ENCODE measurements at places on chromosomes 3 and 15.

DNA sequence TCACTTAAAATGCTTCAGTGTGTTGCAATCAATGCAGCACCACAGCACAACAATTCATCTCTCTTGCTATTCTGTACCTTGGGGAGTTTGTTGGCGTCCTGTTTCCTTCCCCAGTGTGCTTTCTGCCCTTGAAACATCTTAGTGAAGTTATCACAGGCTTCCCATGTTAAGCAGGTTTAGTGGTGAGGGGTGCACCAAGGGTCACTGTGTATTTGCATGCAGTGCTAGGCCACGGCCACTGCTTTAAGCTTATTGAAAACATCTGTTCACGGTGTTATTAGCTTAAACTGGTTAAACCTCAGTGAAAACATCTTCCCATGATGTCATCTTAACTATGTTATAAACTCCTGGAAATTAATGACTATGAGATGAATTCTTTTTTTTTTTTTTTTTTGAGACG is 217.3 kb upstream of the GOLIM4 start:
- DNase-seq: no peak

- no peak for DNase-seq
These were observed 176.6 kb downstream of the KLHL25 start for GRCh38 chr15:85618228-85618505.

DNA sequence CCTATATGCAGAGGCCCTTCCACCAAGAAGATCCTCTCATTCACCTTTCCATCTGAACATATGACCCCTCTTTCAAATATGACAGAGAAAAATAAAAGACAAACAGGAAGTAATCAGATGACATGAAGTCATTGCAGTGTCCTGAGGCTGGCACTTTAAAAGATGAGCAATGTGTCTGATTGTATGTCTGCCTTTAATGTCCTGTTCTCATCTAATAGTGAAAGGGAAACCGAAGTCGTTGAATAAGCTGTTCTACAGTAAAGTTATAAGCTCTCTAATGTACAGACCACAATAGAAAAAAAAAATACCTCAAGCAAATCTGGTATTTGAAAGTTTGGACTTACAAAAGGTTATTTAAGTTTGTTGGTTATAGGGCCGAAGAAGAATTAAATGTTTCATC is 243.0 kb downstream of the CLSTN2 start:
- no peak for DNase-seq

- no peak for DNase-seq
These were observed 77.9 kb upstream of the CCNL1 start for GRCh38 chr3:157237886-157238285.

- no peak for DNase-seq
These were observed 5.0 kb upstream of the DYNLT2B start for GRCh38 chr3:196323016-196323415.

DNA sequence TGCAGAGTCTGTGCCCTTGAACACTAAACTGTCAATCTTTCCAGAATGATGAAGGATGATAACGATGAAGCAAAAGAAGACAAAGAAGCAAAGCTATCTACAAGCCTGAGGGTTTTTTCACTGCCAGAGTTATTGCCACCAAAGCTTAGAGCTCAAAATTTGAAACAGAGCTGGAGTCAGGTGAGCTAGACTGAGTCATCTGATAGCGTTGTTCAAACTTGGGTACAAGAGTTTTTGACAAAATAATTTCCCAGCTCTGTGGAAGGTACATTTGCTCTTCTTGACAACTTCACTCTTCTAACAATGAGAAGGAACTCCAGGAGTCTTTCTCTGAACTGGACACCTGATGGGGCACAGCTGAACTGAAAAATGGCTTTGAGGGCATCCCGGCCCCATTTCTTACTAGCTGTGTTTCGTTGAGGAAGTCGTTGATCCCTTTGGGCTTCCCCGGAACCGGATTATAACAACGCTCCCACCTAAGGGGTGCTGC is 715 bp downstream of the MCCC1 start:
- DNase-seq: no peak

DNA sequence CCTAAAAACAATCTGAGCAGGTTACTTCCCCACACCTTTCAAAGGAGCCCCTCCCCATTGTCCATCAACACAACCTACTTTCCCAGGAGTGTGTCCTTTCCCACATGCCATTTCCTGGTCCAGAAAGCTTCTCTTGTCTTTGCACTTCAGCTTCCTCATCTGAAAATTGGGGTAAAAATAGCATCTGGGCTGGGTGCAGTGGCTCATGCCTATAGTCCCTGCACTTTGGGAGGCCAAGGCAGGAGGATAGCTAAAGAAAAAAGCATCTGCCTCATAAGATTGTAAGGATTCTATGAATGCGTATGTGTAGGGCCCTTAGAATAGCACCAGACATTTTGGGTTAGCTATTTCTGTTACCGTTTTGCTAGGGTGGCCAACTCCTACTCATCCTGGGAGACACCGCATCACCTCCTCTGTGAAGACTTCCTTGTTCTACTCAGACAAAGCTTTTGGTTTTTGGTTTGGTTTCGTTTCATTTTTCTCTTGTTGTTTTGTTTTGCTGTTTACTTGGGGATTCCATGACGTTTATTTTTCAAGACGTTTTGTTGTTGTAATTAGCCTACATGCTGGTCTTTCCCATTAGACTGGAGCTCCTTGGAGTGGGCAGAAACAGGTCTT is 224.4 kb upstream of the TLE3 start:
- DNase-seq: no peak

GRCh38 chr3:188197388-188197847 is 43.5 kb downstream of the LPP start:
- no peak for DNase-seq

DNA sequence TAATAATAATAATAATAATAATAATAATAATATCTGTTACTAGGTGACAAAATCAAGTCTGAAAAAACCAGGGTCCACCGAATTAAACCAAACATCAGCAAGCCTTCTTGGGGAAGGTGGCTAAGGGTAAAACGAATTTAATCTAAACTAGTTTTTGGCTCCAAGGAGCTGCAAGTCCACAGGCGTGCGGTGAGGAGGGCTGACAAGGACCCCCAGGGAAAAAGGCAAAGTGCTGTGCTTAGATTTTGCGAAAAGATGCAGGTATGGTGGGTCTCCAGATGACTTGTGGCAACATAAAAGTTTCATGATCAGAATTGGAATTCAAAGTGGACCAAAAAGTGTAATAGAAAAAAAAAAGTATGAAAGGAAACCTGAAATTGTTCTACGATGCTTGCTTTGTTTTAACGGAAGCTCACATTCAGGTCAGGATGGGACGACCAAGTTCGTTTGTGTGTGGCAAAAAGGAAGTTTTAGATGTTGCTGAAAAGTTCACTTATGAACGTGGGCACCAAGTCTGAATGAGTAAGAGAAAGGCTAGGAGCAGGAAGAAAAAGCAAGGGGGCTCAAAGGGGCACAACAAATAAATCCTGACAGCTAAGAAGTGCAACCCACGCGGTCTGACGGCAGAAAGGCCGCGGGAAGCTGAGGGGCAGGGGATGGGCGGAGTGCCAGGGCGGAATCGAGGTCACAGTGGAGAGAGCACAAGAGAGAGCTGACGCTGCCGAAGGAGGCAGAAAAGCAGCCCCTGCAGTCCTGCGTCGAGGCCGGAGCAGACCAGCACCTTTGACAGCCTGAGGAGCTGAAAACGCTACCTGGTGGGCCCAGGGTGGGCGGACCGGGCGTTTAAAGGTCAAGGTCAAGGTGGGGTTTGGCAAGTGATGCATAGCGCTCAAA is 1.1 kb downstream of the WDR82 start:
- DNase-seq: peak; percentile 60

GRCh38 chr15:77825252-77825542 is 192.5 kb upstream of the LINGO1 start:
- no peak for DNase-seq

- DNase-seq: no peak
These were observed 45.3 kb downstream of the ACAP2 start for GRCh38 chr3:195397524-195397923.

GRCh38 chr15:99009741-99010330 is 2.2 kb upstream of the PGPEP1L start:
- DNase-seq: no peak

DNA sequence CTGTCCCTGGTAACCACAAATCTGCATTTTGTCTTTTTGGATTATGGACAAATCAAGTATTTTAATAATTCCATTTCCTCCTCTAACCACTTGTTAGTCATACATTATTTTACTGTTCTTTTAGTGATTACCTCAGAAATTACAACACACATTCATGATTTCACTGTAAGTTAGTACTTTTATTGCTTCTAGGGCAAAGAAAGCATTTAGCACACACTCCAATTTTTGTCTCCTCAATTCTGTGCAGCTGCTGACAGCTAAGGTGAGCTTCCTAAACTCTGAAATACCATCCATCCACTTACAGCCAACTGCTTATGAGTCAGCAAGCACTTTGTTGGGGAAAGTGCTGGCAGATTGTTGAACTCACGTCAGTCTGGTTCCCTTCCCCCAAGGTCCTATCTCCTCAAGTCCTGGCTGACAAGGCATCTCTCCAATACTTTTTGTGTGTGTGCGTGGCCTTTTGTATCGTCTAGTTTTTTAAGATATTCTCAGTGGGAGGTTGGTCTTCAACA is 49.4 kb upstream of the TNFAIP8L3 start:
- no peak for DNase-seq

DNA sequence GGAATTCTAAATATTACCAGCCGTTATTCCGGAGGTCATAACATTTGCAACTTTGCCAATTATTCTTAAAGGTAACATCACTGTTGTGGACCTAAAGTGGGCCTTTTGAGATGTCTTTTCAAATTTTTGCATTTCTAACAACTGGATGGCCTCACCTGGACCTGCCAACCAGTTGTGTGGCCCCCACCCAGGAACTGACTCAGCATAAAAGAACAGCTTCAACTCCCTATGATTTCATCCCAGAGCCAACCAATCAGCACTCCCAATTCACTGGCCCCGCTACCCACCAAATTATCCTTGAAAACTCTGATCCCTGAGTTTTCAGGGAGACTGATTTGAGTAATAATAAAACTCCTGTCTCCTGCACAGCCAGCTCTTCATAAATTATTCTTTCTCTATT is 489.7 kb upstream of the LMCD1 start:
- DNase-seq: no peak

GRCh38 chr3:27022096-27022761 is 347.0 kb downstream of the NEK10 start:
- DNase-seq: no peak

- no peak for DNase-seq
These were observed 25.7 kb downstream of the ZDHHC3 start for GRCh38 chr3:44950275-44950734.

GRCh38 chr15:68989541-68990230 is 24.8 kb upstream of the NOX5 start:
- DNase-seq: no peak

GRCh38 chr15:60699845-60700244 is 220.9 kb upstream of the ICE2 start:
- DNase-seq: no peak

DNA sequence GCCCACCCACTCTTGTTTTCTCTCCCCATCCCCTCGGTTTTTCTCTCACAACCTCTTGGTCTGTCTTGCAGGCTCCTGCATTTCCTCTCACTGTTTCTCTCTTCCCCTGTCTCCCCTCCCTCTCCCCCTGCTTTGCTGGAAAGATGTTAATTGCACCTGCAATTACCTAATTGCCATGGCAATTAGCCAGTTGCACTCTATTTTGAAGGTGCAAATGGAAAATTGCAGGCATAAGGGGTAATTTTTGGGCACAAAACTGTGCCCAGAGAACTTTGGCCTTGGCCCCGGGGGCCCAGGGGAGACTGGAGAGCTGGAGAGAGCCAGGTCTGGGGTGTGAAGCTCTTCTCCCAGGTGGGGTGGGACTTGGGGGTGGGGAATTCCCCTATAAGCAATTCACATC is 164.5 kb upstream of the TLE3 start:
- DNase-seq: no peak

DNA sequence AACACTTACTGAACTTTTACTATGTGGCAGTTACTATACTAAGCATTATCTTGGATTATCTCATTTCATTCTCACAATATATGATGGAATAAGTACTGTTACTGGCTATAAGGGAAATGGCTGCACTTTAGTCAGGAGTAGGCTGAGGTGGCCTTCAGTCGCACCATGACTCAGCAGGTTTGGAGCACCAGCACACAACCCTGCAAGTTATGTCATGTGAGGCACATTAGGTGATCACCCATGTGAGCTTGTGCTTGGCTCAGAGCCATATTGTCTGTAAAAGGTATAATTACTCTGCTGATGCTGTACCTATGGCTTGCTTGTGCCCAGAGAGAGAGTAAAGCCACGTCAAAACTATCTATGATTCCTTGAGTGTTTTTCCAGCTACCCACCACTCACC is 54.1 kb upstream of the TIPARP start:
- no peak for DNase-seq

DNA sequence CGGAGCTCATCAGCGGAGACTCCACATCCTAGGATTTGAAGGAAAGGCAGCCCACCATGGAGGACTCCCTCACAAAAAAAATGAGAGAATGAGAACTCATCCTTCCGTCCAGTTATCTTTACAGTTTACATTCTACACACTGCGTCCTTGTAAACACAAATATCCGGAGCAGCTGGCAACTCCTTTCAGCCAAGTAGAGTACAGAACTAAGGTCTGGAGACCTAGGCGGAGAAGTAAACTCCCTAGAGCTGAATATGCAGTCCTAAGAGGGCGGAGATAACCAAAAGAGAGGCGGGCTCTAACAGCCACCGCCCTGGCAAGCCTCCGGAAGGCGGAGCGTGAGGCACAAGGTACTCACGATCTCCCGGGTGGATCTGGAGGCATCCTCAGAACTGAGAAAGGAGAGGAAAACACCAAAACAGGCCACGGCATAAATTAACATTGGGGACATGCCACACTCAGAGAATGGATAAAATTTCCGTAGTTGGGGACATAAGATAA is 924 bp upstream of the SIN3A start:
- peak; percentile 85 for DNase-seq

GRCh38 chr15:59276225-59277178 is 69.9 kb downstream of the LDHAL6B start:
- no peak for DNase-seq

- no peak for DNase-seq
These were observed 1.2 kb downstream of the IGDCC4 start for GRCh38 chr15:65421360-65422215.

DNA sequence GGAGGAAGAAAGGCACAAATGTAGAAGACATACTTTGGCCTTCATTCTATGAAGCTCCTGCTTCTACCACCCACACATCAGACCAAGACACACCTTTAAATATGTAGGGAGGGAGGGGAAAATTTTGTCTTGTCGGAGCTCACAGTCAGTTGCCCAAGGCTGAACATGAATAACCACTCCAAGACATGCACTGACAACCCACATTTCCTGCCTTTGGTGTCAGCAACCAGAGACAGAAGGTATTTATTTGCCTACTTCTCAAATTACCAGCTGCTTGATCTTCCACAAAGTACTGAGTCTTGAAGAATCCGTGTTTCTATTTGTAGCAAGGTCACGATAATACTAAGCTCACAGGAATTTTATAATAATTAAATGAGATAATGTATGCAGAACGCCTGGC is 169.7 kb downstream of the KCNMB2 start:
- no peak for DNase-seq

- no peak for DNase-seq
These were observed 239.1 kb upstream of the ROPN1 start for GRCh38 chr3:124230998-124231397.

GRCh38 chr15:75817138-75817935 is 25.9 kb upstream of the UBE2Q2 start:
- DNase-seq: no peak

Measured in tibial nerve (tissue), 4 donors.